ENCODE measurements at places on chromosomes 13 and 19. TPM values are rescaled to one million over a fixed set of nuclear protein-coding genes. Genes with fewer than 3 reads are reported as not detected.

Gene SOX21
- total RNA-seq: not detected

Gene ZNF723
- not detected for total RNA-seq

Gene ZNF527
- total RNA-seq: 7.8 TPM

Gene RGS9BP
- 0.35 TPM for total RNA-seq

Gene ATP7B
- total RNA-seq: 0.62 TPM

Gene GSX1
- not detected for total RNA-seq

Gene ETV2
- total RNA-seq: 1.9 TPM

Gene PEG3
- total RNA-seq: not detected

DNA sequence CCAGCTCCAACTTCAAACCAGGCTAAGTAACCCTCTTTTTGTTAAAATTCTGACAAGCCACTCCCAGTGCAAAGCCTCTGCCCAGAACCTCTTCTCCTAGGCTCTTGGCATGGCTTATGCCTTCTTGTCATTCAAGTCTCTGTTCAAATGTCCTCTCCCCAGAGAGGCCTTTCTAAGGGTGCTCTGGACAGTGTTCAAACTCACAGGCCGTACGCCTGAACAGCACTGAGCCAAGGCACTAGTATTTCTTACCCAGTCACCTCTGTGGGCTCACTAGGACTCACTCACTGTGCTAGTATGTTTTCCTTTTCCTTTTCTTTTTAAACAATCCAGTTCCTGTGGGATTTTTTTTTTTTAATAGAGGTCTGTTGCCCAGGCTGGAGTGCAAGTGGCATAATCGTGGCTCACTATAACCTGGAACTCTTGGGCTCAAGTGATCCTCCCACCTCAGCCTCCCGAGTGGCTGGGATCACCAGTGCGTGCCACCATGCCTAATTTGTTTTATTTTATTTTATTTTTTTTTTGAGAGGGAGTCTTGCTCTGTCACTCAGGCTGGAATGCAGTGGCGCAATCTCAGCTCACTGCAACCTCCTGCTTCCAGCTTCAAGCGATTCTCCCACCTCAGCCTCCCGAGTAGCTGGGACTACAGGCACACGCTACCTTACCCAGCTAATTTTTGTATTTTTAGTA lies 2.3 kb upstream of the ASF1B start:
- no peak for DNase-seq

DNA sequence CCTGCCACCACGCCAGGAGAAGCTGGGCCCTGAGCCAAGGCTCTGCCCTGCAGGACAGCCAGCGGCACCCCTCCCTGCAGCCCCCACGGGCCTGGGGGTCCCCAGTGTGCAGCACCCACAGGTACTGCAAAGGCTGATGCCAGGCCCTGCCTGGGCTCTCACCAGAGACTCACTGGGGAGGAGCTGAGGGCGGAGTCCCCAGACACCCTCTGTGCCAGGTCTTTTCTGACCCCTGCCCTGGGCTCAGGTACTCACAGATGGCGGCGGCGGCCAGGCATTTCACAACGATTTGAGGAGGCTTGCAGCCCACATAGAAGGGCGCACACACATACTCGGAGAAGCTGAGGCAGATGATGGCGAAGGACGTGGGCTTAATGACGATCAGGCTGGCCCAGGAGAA lies 5.7 kb downstream of the SLC7A9 start:
- DNase-seq: no peak

GRCh38 chr13:77918391-77919245 lies at the start of gene EDNRB:
Gene EDNRB, minus strand, starts transcription at chr13:77918831. Its CDS starts 258 bp downstream, at chr13:77918573.
- peak; percentile 7 for DNase-seq

- DNase-seq: no peak
Observed at GRCh38 chr13:42735010-42735409, 46.4 kb upstream of the FAM216B start.

DNA sequence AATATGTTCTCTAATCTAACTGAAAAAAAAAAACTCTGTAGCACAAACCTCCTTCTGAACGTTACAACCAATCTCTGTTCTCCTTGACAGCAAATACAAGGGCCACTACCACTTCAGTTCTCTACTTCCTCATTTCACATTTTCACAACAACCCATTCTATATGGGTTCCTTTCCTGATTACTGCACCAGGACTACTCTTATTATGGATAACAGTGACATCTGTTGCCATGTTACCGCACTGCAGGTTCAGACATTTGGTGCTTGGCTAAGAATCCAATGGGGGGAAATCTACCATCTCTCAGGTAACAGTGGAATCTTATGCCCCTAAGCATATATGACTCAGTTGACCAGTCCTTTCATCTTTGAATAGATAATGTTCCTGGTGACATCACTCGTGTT lies 11.6 kb upstream of the FPR3 start:
- DNase-seq: no peak

GRCh38 chr19:41877916-41878905 lies 1.1 kb downstream of the CD79A start:
- no peak for DNase-seq

GRCh38 chr13:111418101-111418500 lies 97.7 kb downstream of the TEX29 start:
- DNase-seq: no peak

DNA sequence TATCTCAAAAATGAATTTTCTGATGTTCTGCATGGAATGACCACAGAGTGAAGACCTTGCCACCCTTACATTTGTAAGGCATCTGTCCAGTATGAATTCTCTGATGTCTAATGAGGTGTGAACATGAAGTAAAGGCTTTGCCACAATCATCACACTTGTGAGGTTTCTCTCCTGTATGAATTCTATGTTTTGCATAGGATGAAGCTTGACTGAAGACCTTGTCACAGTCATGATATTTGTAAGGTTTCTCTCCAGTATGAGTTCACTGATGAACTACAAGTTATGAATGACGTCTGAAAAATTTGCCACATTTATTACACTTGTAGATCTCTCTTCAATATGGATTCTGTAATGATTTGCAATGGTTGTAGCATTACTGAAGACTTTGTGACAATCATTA lies 13.3 kb downstream of the ZNF816 start:
- no peak for DNase-seq

GRCh38 chr13:50794226-50794625 lies 49.3 kb downstream of the DLEU7 start:
- DNase-seq: no peak

DNA sequence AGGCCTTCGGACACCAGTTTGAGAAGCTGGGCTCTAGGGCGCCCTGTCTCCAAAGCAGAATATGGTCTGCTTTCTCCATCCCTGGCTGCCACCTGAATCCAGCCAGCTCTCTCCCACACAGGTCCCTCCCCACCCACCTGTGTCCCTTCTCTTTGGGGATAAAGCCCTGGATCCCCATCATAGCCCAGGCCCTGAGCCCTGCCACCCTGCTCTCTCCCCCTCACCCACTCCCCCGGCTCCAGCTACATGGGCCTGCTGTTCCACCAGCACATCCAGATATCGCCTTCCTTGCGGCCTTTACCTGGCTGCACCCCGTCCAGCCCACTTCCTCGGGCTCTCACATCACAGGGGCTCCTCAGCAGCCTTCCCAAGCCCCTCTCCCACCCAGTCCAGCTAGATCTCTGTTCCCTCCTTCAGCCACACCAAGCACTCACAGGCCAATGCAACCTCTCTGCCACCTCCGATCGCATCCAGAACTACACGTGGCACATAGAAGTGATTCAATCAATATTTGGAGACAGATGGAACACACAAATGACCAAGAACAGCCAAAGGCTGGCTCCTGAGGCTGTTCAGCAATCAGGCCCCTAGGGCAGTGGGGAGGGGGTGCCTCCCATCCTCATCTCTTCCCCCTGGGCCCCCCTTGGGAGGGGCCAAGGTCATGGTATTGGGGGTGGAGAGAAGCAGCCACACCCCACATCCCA lies 7.6 kb downstream of the AKT2 start:
- no peak for DNase-seq

GRCh38 chr13:69935043-69935442 lies 172.6 kb upstream of the ATXN8OS start:
- no peak for DNase-seq

DNA sequence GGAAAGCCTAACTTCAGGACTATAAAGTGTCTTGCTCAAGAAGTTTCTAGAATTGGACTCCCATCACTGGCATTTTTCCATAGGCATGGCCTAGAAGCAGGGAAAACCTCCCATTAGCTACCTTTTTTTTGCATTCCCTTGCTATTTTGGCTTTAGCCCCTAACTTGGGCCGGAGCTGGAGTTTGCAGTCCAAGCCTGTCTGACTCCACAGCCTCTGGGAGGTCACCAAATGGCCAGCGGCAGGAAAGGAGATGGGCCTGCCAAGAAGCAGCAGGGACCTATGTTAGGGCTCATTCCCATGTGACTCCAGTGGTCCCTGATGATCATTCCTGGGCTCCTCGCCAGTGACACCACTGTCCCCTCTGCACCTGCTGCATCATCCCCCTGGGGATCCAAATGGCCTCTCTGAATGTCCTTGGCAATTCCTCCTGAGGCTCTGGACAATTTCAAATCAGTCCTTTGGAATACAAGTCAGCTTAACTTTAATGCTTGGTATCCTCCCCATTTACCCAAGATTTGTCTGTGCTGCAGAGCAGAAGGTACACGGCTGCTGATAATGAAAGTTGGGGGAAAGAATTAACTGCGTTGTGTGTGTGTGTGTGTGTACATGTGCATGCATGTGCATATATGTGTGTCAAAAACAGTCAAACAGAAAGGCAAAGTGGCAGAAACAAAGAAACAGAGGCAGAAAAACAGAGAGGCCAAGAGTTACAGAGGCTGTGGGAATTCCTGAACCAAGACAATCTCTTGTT lies 69.8 kb upstream of the SERP2 start:
- no peak for DNase-seq

DNA sequence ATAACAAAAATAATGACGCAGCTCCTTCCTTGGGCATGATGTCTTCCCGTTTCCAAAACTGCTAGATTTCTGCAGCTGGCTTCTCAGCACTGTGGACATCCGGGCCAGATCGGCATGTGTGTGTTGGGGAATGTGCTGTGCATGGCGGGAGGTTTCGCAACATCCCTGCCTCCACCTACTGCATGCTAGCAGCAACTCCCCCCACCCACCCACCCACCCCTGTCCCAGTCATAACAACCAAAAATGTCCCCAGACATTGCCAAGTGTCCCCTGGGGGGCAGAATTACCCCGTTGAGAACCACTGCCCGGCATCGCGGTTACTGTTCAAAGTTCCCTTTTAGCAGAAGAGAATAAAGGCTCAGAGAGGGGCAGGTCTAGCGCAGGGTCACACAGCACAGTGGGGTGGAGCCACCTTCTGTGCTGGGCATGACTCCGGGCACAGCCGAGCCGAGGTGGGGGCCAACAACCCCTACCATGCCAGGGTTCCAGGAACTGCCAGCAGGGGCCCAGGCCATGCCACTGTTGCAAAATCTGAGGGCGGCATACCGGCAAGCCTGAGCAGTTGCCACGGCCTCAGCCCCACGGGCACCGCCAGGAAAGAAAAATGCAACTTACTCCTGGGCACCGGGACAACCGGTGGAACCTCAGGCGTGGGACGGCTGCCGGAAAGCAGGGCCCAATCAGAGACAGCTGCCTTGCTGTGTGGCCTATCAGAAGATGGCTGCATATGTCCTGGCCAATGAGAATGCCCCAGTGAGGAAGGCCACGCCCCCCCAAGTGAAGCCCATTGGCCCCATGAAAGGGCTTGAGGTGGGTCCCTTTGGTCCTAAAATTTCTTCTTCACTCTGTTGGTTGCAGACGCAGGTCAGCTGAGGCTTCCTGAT lies 22.5 kb upstream of the NFIC start:
- DNase-seq: peak; percentile 28

DNA sequence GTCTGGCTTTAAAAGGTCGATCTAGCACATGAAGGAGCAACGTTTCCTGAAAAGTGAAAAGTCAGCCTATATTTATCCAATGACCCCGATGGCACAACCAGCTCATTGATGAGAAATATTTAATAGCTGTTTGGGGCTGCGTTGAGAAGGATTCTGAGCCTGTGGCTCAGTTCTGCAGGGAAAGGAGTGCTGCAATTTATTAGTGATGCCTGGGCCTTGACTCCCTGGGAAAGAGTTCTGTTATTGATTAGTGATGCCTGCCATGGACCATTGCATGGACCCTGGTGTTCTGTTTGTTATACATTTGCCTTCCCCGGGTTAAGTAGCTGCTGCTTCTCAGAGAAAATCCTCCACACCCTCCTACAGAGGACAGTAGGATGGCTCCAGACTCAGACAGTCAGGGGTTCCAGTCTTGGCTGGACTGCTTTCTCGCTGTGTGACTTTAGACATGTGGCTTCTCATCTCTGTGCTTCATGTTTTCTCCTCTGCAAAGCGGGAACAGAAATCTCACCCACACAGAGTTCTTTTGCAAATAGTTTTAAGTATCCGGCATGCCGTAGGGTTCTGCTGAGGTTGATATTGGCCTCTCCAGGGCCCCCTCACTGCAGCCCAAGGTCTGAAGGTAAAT lies 17.7 kb upstream of the PTPRS start:
- DNase-seq: no peak

DNA sequence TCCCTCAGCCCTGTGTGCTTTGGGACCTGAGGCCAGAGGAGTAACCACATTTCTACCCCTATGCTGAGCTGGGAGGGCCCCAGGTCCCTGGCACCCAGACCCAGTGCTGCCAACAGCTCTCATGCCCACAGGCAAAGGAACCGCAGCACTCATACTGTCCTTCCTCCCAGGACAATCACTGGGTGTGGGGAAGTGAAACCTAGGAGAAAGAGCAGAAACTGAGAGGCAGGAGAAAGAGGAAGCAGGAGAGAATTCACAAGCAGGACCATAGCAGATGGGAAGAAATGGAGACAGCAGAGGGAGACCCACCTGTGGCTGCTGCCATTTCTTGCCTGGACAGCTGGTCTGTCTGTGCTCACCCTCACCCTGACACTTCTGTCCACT lies 18.9 kb downstream of the CCDC97 start:
- DNase-seq: no peak

GRCh38 chr13:27969082-27969865 lies at the start of gene CDX2:
Gene CDX2, minus strand, starts transcription at chr13:27969315. Its CDS starts 309 bp downstream, at chr13:27969006.
- DNase-seq: no peak

- no peak for DNase-seq
Observed at GRCh38 chr13:79380997-79381396, 25.1 kb downstream of the RBM26 start.

GRCh38 chr13:97279913-97280312 lies 57.8 kb downstream of the MBNL2 start:
- DNase-seq: no peak

GRCh38 chr19:34173193-34173956 lies 1.1 kb downstream of the LSM14A start:
- peak; percentile 27 for DNase-seq

DNA sequence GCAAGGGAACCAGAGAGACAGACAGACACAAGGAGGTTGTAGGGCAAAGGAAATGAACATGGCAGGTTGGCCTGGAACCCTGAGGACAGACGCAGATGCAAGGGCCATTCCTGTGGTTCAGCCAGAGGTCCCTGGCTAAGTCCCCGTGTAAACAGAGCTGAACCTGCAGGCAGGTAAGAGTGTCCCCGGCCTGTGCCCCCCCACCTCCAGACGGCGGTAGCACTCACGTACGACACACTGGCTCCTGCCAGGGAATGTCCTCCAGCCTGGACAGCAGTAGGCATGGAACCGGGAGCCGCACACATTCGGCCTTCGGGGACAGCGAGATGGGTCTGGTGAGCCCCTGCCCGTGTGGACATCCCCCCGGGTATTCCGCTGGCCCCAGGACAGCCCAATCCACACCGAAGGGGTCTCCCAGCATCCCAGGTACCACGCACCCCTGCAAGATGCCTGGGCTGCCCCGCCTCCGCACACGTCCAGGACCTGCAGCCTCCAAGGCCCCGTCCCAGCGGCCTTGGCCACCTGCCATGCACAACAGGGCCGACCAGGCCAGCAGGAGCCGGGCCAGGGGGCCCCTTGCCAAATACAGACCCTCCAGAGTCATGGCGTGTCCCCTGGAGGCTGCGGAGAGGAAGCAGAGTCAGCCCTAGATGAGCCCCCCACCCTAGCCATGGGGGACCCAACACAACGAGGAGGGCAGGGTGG lies 2.4 kb downstream of the FBN3 start:
- no peak for DNase-seq

GRCh38 chr13:55214841-55215345 lies 1925.8 kb upstream of the PRR20A start:
- no peak for DNase-seq

Data from activated CD4-positive, alpha-beta T cell treated with anti-CD3 and anti-CD28 coated beads, Interleukin-2, amount 10 ng/mL, durations not matched to agents 7 days and 5 days (primary cell).